ENCODE measurements at places on chromosomes 6 and 20.

DNA sequence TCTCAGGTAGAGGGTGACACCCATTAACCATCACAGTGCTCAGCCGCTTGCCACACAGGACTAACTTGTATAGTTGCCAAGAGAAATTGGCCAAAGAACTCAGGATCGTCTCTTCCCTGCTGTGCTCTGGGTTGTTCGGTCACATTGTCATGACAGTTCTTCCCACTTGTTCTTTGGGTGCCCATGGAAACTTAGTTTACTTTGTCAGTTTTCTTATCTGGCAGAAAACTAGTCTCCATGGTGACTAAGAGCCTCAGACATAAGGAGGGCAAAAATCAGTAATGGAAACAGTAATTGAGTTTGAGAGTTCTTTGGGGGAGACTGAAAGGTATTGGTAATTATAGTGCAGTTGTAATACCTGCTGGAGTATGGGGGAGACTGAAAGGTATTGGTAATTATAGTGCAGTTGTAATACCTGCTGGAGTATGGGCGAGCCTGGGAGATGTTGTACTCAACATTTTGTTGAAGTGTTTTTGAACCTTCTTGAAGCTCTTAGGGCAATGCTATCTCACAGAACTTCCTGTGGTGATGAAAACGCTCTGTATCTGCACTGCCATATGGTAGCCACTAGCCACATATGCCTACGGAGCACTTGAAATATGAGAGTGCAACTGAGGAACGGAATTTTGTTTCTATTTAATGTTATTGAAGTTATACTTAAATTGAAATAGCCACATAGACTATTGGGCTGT lies 95.2 kb upstream of the HDGFL1 start:
- DNase-seq, result no peak

DNA sequence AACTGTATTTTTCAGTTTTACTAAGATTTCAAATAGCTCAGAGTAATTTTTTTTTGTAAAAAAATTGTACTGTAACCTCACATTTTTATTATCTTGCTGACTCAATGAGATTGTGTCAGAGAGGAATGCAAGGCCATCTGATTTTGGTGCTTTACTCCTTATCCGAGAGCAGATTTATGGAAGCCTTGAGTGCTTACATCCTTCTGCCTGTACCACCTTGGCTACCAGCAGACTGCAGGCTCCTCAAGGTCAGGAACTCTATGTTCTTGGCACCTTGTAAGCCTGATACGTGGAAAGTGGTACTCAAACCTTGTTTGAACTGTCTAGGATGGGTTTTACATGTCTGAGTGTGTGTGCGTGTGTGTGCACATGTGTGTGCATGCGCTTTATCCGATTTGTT lies 80.1 kb upstream of the MLIP start:
- DNase-seq, result no peak

GRCh38 chr6:105449756-105450390 lies 47.0 kb upstream of the PREP start:
- no peak for DNase-seq

- no peak for DNase-seq
These were observed 479.8 kb downstream of the PREX1 start for GRCh38 chr20:48348022-48348421.

- DNase-seq, result no peak
These were observed 161.9 kb upstream of the HCRTR2 start for GRCh38 chr6:55012454-55012853.
